ENCODE measurements at places on chromosomes 2 and 18.

GRCh38 chr2:175351512-175351911, 170.0 kb upstream of the ATP5MC3 start:
- DNase-seq, result no peak

GRCh38 chr2:156087875-156088274, 244.6 kb downstream of the NR4A2 start:
- no peak for DNase-seq

DNA sequence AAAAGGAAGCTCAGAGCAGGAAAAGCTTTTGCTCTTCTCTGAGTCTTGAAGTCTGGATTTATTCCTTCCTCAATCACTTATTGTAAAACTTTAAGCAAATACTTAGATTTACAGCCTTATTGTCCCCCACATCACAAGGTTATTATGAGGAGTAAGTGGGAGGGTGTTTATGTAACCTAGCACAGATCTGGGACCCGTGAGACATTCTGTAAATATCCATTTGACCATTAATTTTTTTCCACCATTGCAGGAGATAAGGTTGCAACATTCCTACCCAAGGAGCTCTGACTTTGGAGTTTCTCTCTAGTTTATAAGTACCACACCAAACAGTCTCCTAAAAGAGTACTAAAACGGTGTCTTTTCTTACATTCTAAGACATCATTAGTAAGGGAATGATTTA, 52.1 kb upstream of the CTIF start:
- DNase-seq, result no peak

DNA sequence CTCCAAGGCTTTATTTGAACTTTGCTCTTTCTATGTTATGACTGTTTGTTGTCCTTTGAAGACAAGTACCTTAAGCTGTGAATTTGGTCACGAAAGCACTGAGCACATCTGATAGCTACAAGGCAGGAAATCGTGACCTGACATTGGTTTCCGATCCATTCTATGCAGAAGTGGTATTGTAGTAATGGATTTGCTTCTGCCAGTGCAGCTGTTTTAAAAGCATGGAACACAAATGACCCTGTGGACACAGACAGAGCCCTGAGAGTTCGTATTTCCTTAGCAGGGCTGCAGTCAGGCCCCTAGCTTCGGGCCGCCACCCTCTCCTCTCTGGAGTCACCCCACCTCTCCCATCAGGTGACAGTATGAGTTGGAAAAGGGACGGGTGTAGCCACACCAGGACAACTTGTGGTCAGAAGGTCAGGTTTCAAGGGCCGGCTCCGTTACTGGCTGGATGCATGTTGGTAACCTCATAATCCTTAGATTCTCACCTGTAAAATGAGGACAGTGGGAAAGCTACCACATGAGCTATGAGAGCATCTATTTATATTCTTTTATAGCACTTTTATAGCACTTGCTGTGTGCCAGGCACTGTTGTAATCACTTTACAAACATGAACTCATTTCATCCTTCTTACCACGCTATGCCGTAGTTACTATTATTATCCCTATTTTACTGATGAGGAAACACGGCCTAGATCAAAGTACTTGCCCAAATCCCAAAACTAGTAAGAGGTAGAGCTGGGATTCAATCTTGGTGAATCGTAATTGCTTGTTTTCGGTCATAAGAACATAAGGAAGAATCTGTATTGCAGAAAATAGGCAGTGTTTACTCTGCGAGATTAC, 70.2 kb downstream of the SPATS2L start:
- no peak for DNase-seq

- DNase-seq, result no peak
Measured at GRCh38 chr2:88059979-88060906, 4.7 kb upstream of the KRCC1 start.

DNA sequence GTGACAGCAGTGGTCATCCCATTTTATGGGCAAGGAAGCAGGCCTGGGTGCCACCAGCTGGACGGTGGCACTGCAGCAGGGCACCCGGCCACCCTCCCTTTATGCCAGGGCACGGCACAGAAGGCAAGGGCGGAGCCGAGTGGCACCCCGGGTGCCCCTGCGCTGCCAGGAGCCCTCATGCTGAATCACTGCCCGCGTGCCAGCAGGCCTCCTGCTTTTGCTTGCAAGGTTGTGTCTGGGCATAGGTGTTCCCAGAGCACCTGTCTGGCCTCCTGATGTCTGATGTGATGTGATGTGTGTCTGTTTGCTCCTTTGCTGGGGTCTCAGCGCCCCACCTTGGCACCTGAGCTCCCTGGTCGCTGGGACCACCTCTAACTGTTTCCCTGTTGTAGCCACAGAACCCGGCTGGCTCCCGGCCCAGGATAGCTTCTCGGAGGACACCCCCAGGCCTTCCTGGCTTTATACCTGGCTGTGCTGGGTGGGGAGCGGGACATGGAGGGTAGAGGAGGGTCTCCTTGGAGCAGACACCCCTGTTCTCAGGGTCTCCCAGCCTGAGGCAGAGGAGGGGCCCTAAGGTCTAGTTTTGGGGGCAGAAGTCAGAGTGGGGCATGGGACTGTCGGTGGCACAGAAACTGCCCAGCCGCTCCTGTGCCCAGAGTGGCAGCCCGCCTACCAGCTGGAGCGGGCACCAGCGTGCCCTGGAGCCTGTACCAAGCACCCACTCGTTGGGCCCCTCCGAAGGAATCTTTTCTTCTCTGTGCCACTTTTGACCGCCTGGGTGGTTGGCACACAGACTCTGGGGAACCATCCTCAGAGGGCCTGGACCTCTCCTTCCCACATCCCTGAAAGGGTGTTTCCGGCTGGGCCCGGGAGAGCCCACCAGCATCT, 3.6 kb downstream of the GPC1 start:
- DNase-seq, result no peak

GRCh38 chr2:48467637-48468036, 62.3 kb upstream of the STON1 start:
- DNase-seq, result no peak

GRCh38 chr2:96584017-96584416, 47.5 kb downstream of the ARID5A start:
- DNase-seq, result no peak

GRCh38 chr2:120508567-120509041, 162.7 kb downstream of the INHBB start:
- DNase-seq, result no peak

- DNase-seq, result no peak
Measured at GRCh38 chr18:48624856-48625255, 86.0 kb downstream of the CTIF start.

DNA sequence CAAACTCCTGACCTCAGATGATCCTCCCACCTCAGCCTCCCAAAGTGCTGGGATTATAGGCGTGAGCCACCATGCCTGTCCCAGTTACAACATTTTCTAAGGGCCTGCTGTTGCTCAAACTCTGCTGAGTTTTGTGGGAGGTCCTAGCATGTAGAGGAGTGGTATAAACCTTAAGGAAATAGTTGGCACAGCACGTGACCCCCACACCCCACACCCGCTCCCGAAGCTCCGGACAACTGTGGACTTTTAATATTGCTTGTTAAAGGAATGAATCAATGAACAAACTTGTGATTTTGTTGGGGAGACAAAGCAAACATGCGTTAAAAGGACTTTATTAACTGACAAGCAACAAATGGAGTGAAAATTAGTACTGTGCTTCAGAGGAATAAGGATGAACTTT, 137.8 kb upstream of the GATA6 start:
- no peak for DNase-seq

GRCh38 chr2:172038604-172039003, 38.9 kb downstream of the METAP1D start:
- DNase-seq, result no peak

DNA sequence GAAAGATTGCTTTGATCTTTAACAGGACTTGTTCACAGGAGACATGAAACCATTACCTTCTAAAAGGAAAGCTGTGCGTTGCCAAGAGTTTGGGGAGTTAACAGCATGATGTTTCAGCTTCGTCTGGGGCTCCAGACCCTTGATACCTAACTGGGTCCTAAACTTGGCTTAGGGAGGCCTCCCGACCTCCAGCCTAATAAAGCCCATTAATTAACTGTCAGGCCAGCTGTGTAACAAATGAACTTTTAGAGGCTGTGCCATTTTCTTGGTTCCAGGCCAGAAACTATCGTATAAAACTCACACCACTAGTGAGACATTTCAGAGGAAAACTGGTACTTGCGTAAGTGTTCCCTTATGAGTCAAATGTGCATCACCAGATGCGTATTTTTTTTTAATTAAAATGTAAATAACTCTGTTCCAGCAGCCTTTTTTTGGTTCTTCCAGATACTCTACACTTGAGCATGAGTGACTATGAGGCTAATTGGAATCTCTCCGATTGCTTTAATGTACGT, 236.5 kb downstream of the BCL2 start:
- no peak for DNase-seq

DNA sequence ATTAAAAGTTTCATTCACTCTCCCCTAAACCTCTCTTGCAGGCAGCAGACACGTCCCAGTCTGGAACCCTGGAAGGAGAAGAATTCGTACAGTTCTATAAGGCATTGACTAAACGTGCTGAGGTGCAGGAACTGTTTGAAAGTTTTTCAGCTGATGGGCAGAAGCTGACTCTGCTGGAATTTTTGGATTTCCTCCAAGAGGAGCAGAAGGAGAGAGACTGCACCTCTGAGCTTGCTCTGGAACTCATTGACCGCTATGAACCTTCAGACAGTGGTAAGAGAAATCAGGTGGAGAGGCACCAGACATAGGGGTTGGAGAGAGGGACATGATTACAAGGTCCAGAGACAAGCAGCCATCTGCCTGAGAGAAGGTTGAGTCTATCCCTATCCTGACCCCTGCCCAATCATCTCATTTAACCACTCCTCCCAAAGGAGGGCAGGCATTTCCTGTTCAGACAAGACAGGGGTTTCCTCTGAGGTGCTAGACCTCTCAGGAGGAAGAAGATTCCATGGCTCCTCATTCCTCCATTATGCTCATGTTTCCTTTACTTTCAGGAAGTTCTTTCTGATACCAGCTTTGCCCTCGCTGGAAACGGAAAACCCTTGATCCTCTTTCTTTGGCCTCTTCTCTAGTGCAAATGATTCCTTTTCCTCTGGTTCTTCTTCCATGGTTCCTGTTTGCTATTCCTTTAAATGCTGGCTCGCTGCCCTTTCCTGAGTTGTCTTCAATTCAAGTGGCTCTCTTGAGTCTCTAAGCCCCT, 15.1 kb downstream of the PLCD4 start:
- DNase-seq, result no peak

DNA sequence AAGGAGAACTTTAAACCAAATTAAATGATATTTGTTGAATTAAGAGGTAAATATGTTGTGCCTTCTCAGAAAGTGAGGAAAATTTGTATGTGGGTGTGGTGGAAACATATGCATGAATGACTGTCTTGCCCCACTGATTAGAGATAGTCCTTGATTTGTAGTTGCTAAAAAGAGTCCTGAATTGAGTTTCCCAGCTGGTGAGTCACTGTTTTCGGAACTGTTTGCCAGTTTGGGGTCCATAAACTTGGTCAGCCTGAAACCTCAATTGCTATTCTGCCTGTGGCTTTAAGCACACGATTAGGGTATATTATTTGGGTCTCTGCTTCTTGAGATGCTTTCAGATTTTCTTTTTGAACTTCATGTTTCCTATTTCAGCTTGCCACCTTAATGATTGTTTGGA, 53.3 kb downstream of the PIKFYVE start:
- no peak for DNase-seq

DNA sequence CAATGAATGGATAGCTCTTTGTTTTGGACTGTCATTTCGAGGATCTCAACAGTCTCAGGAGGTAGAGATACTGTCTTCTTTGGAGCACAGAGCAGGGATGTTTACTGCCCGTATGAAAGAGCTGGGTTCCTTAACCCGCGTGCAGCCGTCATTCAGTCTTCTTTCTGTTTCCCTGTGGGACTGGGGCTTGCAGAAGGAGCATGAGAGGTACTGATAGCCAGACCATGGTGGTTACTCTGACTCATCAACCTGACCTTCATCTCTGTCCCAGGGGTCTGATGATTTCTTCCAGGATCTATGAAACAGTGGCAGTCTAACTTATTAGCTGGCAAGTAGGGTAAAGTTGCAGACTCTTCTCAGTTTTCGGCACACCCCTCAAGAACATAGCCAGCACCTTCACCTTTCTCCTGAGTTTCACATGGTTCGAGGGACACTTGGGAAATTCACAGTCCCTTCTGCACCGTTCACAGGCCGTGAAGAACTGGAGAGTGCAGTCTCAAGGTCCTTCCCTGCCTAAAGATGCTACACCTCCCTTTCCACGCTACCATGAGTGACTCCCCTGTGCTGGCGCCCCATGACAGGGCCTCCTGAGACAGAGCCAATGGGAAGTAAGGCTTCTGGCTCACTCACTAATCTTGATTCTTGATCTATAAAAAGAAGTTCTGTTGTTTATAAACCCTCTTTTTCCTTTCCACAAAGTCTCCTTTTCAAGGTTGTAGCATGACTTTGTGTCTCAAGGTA, 226.2 kb downstream of the MC4R start:
- DNase-seq, result no peak

- no peak for DNase-seq
Measured at GRCh38 chr2:167832868-167833287, 414.5 kb downstream of the STK39 start.

DNA sequence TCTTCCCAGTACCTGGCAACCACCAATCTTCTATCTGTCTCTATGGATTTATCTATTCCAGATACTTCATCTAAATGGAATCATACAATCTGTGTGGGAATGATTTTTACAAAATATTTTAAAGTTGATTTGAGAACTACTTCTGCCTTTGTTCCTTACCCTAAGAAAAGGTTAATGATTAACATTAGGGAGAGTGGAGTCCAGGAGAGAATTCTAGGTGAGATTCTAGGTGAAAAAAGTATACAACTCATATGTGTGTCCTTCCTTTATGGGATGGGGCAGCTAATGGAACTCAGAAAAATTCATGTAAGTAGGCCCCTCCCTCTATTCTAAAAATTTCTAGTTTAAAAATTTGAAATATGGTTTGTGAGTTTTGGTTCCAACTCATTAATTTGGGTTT, 35.9 kb upstream of the WDSUB1 start:
- no peak for DNase-seq

DNA sequence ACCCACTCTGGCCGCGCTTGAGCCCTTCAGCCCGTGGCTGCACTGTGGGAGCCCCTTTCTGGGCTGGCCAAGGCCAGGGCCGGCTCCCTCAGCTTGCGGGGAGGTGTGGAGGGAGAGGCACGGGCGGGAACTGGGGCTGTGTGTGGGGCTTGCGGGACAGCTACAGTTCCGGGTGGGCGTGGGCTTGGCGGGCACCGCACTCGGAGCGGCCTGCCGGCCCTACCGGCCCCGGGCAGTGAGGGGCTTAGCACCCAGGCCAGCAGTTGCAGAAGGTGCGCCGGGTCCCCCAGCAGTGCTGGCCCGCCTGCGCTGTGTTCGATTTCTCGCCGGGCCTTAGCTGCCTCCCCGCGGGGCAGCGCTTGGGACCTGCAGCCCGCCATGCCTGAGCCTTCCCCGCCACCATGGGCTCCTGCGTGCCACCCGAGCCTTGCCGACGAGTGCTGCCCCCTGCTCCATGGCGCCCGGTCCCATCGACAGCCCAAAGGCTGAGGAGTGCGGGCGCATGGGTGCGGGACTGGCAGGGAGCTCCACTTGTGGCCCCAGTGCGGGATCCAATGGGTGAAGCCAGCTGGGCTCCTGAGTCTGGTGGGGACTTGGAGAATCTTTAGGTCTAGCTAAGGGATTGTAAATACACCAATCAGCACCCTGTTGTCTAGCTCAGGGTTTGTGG, 173.7 kb upstream of the FIGN start:
- no peak for DNase-seq

GRCh38 chr18:23689031-23689615, at the start of gene LAMA3:
TSS of gene LAMA3 (plus strand) at chr18:23689453. CDS start at chr18:23689684, 231 bp downstream.
- DNase-seq, result no peak
